ENCODE measurements at places on chromosomes 3 and 15. TPM values are rescaled to one million over a fixed set of nuclear protein-coding genes. Genes with fewer than 3 reads are reported as not detected.

GRCh38 chr15:51492528-51492927 lies 130.0 kb downstream of the DMXL2 start:
- no peak for DNase-seq

- no peak for DNase-seq
Observed at GRCh38 chr3:126834596-126835471, 130.8 kb downstream of the CHCHD6 start.

DNA sequence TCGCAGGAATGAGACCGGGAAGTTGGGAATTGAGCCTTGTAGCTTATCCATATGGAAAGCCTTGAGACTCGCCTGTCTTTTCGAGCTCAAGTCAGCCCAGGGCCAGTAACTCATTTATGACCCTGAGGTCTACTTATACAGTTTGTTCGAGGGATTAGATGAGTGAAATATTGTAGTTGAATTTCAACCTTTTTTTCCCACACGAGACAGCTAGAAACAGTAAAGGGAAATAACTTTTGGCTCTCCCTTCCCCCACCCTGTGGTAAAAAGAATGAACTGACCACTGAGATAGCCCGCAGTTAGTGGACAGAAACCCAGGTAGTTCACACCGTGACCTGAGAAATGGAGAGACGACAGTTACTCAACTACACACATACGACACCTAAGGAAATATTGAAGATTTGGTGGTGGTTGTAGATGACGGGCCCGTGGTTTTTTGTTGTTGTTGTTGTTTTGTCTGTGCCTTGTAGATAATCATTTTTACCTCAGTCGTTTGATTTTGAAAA lies 841 bp downstream of the EIF3J start:
- DNase-seq: no peak

GRCh38 chr3:14319654-14320182 lies 82.7 kb upstream of the SLC6A6 start:
- peak; percentile 57 for DNase-seq

GRCh38 chr3:380801-381200 lies 184.2 kb downstream of the CHL1 start:
- DNase-seq: no peak

- DNase-seq: no peak
Observed at GRCh38 chr3:183123891-183124290, 24.6 kb upstream of the MCCC1 start.

DNA sequence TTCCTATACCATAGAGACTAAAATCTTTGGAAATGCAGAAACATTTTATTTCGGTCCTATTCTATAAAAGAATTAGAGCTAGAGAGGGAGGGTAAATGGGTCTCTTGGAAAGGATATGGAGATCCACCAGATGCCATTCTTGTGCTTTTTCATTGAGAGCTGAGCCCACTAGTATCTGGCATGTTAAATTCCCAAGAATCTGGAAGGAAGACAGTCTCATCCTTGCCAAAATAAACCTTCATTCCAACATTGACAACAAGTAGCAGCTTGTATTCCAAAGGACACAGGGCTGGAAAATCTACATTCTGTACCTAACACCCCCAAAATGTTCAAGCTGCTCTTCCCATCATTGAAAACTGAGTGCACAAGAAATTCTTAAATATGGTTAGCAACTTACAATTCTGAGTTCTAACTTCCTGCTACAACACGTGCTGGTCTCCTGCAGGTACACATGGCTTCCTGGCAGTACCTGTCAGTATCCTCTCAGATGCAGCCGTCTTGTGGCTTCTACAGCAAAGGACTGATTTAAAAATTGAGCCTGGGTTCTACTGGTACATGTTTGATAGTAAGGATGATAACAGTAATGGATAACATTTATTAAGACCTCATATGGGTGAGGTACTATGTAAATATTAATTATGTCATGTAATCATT lies 348.1 kb downstream of the SV2B start:
- no peak for DNase-seq

DNA sequence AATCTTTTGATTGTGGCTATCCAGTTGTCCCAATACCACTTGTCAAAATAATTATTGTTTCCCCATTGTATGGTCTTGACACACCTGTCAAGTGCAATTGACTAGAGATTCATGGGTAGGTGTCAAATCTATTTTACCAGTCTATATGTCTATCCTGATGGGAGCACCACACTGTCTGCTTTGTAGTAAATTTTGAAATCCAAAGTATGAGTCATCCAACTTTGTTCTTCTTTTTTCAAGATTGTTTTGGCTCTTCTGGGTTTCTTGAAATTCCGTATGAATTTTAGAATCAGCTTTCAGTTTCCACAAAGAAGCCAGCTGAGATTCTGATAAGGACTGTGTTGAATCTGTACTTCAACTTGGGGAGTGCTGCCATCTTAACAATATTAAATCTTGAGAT lies 71.9 kb downstream of the CSNK1G1 start:
- DNase-seq: no peak

DNA sequence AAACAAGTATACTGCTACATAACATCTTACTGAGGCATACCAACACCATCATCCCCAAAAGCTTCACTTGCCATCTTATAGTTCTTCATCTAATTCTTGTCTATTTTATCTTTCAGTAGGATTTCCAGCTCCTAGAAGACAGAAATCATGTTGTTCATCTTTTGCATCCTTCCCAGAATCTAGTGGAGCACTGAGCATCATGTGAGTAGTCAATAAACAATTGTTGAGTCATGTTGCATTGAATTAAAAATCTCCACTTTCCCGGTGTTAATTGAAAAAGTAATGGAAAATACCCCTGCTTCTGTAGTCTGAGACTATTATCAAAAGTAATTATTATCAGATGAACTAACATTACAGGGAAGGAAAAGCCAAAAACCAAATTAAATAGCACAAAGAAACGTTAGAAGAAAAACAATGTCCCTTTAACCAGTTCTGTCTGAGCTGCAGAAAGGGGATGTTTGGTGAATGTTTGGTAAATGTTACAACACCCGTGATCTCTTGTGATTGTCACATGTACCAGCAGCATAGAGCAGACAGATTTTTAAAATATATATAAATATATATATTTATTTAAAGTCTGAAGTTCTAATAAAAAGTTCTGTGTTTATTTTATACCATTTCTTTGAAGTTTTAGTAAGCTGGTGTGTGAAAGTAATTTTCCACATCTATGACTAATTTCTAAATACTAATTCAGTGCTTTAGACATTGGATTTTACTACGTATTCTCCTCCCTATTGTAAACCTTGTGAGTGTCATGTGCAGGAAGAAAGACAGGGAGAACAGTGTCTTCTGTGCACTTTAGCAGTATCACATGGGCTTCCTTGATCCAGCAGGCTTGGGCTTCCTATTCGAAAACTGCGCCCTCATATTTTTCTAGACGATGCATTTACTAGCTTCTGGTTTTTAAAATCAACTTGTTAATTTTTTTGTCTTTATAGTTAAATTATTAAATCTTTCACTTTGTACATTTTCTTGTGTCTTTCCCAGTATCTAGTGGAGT lies 85.6 kb downstream of the RAP2B start:
- no peak for DNase-seq

- DNase-seq: no peak
Observed at GRCh38 chr3:184937611-184938010, 125.6 kb downstream of the VPS8 start.

GRCh38 chr15:80554560-80554959 lies 140.6 kb upstream of the ABHD17C start:
- DNase-seq: no peak

DNA sequence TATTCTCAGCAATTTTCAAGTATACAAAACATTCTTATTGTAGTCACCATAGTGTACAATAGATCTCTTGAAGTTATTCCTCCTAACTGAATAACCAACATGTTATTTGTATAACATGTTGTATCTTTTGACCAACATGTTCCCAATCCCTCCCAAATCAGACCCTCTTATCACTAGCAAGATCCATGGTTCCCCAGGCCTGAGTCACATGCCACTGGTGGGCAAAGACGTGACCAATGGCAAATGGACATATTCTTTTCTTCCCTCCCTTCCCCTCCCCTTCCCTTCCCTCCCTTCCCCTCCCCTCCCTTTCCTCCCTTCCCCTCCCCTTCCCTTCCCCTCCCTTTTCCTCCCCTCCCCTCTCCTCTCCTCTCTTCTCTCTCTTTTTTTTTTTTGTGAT lies 45.4 kb downstream of the AMOTL2 start:
- no peak for DNase-seq

DNA sequence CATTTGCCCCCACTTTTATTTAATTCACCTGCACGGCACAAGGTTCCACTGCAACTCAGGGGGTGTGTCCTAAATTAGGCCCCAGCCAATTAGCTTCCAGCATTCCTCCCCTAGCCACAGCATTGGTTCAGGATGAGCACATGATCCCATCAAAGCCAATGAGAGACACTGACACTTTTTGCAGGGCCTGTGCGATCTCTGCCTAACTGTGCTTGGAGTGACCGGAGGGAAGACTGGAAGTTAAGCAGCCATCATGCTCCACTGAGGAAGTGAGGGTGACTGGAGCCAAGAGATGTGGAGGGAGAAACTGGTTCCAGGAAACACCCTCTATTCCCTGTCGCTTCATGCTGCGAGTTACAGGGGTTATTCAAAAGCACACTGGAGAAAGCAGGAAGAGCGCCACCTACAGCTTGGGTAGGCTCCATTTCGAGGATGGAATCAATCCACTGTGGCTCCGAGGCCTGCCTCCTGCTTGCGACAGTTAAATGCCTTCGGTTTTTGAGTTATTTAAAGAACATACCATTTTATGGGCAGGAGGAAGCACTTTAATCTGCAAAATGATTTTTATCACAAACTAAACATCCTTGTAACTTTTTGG lies 122.2 kb upstream of the WNT5A start:
- DNase-seq: no peak

- no peak for DNase-seq
Observed at GRCh38 chr15:84861781-84862180, 22.7 kb upstream of the SLC28A1 start.

- peak; percentile 28 for DNase-seq
Observed at GRCh38 chr15:28901987-28902745, 16.4 kb downstream of the APBA2 start.

GRCh38 chr3:133383175-133383574 lies 16.7 kb upstream of the BFSP2 start:
- no peak for DNase-seq

GRCh38 chr15:60710656-60711055 lies 231.7 kb upstream of the ICE2 start:
- DNase-seq: no peak

DNA sequence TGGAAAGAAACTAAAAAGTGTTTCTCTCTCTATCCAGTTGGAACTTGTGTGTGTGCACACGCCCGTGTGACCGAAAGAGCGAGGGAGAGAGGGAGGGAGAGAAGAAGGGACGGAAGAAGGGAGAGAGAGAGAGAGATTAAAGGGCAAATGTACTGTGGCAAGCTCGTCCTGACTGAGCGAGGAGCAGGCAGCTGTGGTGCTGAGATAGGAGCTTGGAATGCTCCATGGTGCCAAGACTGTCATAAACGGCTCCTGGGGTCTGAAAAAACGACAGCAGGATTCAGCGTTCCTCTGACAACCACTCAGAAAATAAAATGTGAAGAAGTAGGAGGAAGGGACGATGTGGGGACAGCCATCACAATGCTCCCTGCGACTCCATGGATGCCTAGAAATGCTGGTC lies 276.0 kb downstream of the SV2B start:
- no peak for DNase-seq

Gene BTBD1
- total RNA-seq: 49.0 TPM

Gene NUP210
- total RNA-seq: 1.5 TPM

Gene ADPRH
- 16.1 TPM for total RNA-seq

Gene DPPA4
- total RNA-seq: not detected

Gene NECTIN3
- total RNA-seq: 19.8 TPM

Gene CHRM5
- total RNA-seq: not detected

Gene PIAS1
- 37.3 TPM for total RNA-seq

Gene TRH
- not detected for total RNA-seq

Gene UCN2
- not detected for total RNA-seq

Gene DBR1
- total RNA-seq: 11.1 TPM

Gene GPR171
- total RNA-seq: 1.8 TPM

Gene AMOTL2
- 272 TPM for total RNA-seq

Data from mesenteric fat pad (tissue), 1 donor.